Stromal cell of bone marrow (primary cell): ENCODE measurements at places on chromosomes 1 and 21.

- DNase-seq = no peak
Measured at GRCh38 chr1:91189096-91189495, 167.3 kb upstream of the ZNF644 start.

- peak; percentile 71 for DNase-seq
Measured at GRCh38 chr1:52139817-52140540, 1.9 kb upstream of the ZFYVE9 start.

- no peak for DNase-seq
Measured at GRCh38 chr1:101174722-101175121, 62.1 kb upstream of the S1PR1 start.

DNA sequence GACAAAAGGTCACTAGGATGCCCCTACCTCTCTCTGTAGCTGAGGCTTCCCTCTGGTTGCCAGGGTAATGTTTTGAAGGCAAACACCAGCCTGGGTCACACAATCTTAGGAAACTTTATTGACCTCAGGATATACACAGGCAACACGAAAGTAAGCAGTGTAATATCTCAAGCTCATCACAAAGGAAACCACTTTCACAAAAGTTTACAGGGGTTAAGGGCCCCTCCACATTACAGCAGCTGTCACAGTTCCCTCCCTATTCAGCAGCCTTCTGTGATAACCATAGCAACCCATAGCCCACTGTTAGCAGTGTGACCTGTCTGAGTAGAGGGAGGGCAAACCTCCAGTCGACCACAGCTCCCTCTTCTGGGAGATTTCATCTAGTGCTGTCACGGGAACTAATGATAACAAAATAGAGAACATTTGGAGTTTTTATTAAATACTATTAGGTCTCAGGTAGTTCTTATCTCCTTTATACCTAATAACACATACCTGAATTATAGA lies 149.8 kb downstream of the PTPRC start:
- no peak for DNase-seq

- no peak for DNase-seq
Measured at GRCh38 chr1:31764312-31765040, at the start of gene ADGRB2. TSS of gene ADGRB2 (minus strand) at chr1:31764340. CDS start at chr1:31757221, 7,119 bp downstream.

DNA sequence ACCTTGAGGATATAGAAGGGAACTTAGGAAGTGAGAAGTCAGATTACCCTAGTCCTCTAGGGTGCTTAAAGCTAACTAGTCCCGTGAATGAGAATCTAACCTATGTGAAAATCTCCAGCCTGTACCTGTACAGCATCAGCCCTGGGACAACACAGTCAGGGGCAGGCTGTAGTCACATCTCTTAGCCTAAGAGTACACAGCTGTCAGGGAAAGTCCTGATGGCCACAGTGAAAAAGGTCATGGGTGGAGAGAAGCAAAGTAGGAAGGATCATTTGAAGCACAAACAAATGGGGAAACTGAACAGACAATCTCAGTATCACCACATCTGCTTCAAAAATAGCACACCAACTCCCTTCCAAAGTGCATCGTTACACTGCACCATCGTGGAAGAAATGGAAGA lies 11.7 kb downstream of the CTSK start:
- no peak for DNase-seq

GRCh38 chr1:202834771-202835547 lies 24.2 kb downstream of the PCAT6 start:
- no peak for DNase-seq
